ENCODE measurements at places on chromosomes 3 and 15. TPM values are rescaled to one million over a fixed set of nuclear protein-coding genes. Genes with fewer than 3 reads are reported as not detected.

- DNase-seq, result no peak
Observed at GRCh38 chr3:106228271-106228670, 359.5 kb upstream of the CBLB start.

DNA sequence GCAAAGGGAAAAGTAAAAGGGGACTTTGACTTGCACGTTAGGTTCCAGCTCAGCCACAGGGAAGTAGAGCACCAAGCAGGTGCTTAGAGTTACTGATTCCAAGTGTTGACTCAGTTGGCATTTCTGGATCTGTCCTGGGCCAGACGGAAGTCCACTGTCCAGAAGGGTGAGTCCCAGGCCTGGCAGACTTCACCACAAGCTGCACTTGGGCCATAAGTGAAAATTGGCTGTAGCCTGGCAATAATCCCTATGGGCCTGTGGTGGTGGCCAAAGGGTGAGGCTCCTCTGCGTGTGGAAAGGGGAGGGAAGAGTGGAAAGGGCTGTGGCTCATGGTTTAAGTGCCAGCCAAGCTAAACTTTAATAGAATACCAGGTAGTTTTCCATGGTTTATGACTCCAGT lies 121.5 kb downstream of the DTWD1 start:
- DNase-seq, result no peak

GRCh38 chr15:98649472-98650416 lies 1.4 kb downstream of the IGF1R start:
- DNase-seq, result peak; percentile 67

DNA sequence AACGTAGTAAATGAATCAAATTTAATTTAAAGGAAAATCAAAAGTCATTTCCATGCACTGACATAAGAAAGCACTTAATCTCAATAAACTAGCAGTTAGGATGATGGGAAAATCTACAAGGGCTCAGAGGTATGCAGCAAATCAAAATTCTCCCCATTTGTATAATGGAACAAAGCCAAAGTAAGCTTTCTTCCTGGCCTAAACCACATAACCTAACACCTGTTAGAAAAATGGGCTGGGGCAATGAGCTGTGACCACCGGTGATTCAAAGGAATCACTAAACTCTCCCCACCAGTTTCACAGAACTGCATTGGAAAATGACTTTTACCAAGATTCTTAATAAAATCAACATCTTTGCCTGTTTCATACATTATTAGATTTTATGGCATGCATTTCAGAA lies 1024.3 kb downstream of the FHIT start:
- DNase-seq, result no peak

GRCh38 chr3:87318617-87319021 lies 42.2 kb upstream of the POU1F1 start:
- no peak for DNase-seq

DNA sequence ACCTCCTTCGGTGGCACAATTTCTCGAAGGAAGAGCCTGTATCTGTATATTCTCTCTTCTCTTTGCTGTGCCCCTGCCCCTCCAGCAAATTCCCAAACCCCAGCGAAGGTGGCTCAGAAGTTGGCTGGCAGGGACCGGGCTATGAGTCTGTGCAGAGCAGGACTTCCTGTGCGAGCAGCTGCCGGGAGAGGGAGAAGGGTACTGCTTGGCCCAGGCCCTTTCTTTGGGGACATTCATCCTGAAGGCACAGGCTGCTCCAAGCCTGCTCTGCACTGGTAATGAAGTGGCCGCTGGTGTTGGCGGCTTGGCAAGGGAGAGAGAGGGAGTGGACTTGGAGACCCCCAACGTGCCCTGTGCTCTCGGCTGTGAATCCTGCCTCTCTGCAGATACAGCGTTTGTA lies 1.5 kb downstream of the SLC6A11 start:
- no peak for DNase-seq

- peak; percentile 90 for DNase-seq
Observed at GRCh38 chr3:48507256-48508061, 3.5 kb upstream of the SHISA5 start.

GRCh38 chr3:194306109-194306686 lies 44.9 kb downstream of the CPN2 start:
- DNase-seq, result no peak

Gene ACTR8
- 21.2 TPM for total RNA-seq

Gene COL6A6
- total RNA-seq, result under 0.01 TPM

Gene ACAP2
- total RNA-seq, result 27.5 TPM

Gene A4GNT
- not detected for total RNA-seq
